ENCODE measurements at places on chromosomes 16 and 17. TPM values are rescaled to one million over a fixed set of nuclear protein-coding genes. Genes with fewer than 3 reads are reported as not detected.

Gene TBC1D3E
- polyA plus RNA-seq: not detected

DNA sequence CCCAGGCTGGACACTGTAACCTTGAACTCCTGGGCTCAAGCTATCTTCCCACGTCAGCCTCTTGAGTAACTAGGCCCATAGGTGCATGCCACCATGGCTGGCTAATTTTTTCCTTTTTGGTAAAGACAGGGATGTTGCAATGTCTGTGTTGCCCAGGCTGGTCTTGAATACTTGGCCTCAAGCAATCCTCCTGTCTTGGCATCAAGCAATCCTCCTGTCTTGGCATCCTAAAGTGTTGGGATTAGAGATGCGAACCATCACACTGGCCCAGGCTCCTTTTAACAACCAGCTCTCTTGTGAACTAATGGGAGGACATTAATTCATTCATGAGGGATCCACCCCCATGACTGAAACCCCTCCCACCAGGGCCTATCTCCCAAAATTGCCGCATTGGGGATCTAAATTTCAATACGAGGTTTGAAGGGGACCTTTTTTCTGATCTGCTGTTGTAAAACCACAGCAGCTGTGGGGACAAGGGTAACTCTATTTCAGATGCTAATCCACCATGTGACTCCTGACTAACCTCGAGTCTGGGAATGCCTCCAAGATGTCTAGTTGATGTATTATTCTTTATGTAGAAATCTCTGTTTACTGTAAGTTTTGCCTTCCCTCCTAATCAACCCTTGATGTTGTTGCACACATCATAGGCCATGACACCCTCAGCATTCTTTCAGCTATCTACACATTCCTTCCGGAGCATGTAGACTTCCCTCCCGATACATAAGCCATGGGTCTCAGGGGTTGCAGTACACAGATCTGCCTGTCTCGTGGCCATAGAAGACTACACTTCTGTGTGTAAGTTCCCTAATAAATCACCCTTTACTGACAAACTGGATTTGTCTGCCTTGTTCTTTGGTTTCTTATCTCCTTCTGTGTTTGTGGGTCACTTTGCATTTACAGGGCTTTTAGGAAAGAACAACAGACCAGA lies 37.6 kb downstream of the RNF112 start:
- DNase-seq: peak; percentile 29

DNA sequence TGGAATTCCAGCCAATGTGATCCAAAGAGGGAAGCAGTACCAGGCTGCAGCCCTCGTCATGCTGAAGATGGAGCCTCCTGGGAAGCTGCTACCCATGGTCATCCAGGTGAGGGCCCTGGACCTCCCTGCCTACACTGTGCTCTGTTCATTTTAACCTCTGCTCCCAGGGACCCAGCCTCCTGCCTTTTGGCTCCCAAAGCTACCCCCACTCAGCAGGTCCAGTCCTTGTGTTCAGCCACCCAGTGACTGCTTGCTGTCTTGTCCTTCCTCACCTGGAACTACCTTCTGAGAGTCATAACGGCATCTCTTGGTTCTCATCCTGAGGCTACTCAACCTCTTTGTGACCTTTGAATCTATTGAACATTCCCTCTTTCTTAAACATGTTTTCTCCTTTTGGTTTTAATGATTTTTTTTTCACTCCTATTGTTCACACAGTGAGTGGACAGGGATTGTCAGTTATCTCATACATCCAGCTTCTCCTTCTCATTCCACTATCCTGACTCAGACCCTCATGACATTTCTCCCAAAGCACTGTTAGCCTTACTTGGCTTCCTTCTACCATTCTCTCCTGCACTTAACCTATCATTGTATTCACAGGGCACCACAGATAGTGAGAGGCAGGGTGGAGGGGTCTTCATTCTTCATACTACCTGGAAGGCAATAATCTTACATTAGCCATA lies 53.3 kb downstream of the GOSR1 start:
- no peak for DNase-seq

GRCh38 chr16:79150632-79151310 lies 449.8 kb downstream of the MAF start:
- no peak for DNase-seq

All from SK-N-SH (cell line).